ENCODE measurements at places on chromosomes 5 and 9. TPM values are rescaled to one million over a fixed set of nuclear protein-coding genes. Genes with fewer than 3 reads are reported as not detected.
A peak's percentile ranks its signal among the peaks of the same experiment; 100 is the strongest.

- DNase-seq, result no peak
Measured at GRCh38 chr5:132470596-132470995, 20.0 kb downstream of the IRF1 start.

ZNG1C gene
- 25.7 TPM for total RNA-seq

TICAM2 gene
- 1.2 TPM for total RNA-seq

DNA sequence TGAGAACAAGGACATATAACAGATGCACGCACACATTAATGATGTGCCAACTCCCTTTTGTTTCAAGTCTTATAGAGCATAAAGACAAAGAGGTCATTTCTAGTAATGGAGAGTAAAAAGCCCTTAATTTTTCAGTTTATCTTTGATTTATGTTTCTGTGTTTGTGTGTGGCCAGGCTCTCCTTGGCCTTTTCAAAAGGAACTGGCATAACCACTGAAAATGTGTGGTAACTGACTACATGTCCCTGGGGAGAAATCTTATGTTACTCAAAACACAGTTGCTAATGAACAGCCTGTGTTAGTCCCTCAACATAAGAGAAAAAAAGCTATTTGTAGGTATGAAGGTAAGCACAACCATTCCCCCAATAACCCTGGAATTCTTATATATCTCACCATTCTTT is 47.6 kb upstream of the SHOC1 start:
- no peak for DNase-seq

DNA sequence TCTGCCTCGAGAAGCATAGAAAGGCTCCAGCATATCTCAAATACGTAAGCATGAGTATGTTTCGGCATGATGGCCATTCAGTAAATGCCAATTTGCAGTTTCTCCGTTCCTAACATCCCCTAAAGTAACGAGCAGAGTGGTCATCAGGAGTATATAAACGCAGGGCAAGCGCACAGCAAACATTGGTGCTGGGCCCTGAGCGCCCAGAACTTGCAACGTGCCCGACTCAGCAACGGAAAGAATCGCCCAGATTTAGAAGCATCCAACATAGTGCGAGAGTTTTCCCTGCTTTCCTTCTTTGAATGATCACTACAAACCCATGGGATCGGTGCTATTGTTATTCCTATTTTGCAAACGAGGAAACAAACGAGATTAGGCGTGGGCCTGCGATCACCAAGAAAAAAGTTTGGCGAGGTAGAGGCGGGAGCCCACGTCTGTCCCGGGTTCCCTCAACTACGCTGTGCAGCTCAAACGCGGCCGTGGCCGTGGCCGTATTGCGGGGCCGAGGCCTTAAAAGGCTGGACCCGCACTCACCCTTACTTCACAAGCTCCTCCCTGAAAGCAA is 505 bp downstream of the RPS14 start:
- no peak for DNase-seq

RETREG1 gene
- 73.0 TPM for total RNA-seq

DNA sequence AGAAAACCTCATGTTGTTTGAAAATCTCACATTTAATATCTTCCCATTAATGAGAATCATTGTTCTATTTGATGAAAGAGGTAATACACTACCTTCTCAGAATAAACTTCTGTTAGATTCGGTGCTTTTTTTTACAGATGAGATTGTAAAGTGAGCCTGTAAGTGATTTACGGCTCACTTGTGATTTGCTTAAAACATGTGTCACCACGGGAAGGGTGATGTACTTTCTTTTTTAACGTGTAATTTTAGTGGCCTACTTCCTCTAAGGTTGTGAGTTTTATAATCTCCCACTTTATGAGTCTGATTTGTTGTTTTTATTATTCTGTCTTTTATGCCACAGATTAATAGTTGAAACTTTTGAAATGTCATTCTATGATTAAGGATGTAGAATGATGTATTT is 15.9 kb downstream of the ANXA1 start:
- no peak for DNase-seq

GLDC gene
- 13.5 TPM for total RNA-seq

FOXD4 gene
- total RNA-seq, result 1.2 TPM

DNA sequence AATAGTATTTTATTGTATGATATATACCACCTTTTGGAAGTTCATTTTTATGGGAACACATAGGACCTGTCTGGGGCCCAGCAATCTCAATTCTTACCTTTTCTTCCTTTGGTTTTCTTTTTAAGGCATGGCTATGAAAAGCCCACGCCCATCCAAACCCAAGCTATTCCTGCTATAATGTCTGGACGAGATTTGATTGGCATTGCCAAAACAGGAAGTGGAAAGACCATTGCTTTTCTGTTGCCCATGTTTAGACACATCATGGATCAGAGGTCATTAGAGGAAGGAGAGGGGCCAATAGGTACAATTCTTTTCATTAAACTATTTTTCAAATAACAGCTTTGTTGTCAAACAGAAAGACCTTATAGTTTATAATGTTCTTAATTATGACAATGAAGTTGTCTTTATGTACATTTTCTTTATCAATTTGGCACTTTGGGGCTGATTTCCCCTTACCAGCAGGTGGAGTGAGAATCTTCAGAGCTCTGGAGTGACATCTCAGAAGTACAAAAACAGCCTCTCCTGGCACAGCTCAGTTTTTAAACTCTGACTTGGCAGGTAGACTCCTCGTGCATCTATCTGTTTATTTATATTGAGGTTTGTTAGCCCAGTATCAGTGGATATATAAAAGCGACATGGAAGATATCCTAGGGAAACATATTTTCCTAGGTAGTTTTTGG is 25.8 kb downstream of the DDX46 start:
- DNase-seq, result no peak

GRCh38 chr9:101593345-101593744 is 1.4 kb downstream of the PPP3R2 start:
- DNase-seq, result no peak

- no peak for DNase-seq
Measured at GRCh38 chr5:10576790-10577189, 12.9 kb downstream of the ANKRD33B start.

DNA sequence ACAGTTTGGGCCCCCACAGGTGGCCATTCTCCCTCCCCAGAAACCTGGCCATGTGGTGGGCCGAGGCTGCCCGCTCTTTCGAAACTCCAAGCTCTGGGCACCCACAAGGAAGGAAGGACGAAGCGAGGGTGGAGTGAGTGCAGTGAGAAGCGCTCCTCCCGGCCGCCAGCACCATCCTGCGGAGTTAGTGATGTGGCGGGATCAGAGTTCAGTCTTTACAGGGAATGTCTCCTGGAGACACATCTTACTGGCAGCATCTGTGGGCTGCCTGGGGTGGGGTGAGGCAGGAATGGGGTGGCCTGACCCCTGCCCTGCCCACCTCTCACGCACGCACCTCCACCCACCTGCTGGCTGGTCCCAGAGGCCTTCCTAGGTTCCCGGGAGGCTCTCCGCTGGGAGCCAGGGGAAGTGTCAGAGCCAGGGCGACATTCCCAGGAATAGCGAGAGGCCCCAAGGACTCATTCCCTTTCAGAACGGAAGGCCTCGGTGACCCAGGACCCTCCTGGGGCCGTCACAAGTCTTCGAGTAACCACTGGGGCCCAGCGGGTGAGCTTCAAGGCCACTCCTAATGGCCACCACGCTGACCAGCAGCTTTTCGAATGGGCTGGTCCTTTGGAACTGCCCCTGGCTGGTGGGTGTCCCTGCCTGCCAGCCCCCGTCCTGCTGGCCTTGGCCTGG is 5.5 kb upstream of the RNU6ATAC start:
- DNase-seq, result no peak

- DNase-seq, result no peak
Measured at GRCh38 chr9:74083681-74084433, 413.3 kb upstream of the RORB start.

DNA sequence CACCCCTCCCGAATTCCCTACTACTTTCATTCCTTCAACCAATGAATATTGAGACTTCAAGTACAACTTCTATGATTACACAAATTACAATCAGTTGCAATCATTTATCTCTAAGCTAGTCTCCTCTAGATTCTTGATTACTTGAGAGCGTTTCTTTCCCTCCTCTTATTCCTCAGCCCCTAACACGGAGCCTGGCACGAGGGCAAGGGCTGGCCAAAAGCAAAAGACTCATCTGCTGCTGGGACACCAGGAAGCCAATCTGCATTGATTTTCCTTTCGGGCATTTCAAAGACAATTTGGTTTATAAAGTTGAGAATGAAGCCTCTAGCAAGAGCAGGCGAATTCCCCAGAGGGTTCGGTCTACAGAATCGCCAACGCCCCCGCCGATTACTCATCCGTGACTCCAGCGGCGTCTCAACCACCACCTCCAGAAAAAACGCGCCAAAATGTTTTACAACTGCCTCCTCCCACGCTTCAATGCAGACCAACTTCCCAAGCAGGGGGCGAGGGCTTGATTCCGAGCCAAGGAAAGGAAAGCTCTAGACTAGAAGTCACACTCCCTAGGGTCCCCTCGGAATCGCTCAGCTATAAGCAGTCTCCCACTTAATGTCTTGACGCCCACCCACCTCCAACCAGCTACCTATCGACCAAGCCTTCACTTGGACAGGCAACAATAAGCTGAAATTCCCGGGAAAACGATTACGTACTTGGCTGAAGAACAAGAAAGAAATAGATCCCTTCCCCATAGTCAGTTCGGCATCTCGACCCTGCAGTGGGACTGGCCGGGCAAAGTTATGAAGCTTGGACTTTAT is 1.5 kb downstream of the PCSK1 start:
- DNase-seq, result no peak

- DNase-seq, result no peak
Measured at GRCh38 chr5:149151717-149152116, 10.4 kb downstream of the ABLIM3 start.

MZB1 gene
- not detected for total RNA-seq

GRCh38 chr5:10701567-10702039 is 59.4 kb downstream of the DAP start:
- DNase-seq, result no peak

GRCh38 chr9:133873461-133873891 is 118.6 kb downstream of the VAV2 start:
- DNase-seq, result no peak

- no peak for DNase-seq
Measured at GRCh38 chr5:62296998-62297397, 9.0 kb upstream of the KIF2A start.

- no peak for DNase-seq
Measured at GRCh38 chr5:167451076-167451475, 840.4 kb upstream of the WWC1 start.

DNA sequence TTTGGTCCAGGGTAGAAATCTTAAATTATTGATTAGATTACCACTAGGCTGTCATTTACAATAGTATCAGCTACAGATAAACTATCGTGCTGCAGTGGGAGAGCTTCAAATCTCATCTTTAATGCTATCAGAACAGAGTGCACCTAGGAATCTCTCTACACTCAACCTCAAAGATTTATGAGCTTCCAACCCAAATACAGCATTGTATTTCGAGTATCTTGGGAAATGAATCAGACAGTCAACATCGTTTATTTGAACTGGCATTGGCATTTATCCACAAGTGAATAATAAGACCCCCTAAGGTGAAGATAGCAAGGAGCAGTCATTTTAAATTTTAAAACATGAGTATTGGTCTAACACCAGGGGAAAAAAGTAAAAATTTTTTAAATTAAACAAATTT is 1203.2 kb downstream of the CDH12 start:
- no peak for DNase-seq

DNA sequence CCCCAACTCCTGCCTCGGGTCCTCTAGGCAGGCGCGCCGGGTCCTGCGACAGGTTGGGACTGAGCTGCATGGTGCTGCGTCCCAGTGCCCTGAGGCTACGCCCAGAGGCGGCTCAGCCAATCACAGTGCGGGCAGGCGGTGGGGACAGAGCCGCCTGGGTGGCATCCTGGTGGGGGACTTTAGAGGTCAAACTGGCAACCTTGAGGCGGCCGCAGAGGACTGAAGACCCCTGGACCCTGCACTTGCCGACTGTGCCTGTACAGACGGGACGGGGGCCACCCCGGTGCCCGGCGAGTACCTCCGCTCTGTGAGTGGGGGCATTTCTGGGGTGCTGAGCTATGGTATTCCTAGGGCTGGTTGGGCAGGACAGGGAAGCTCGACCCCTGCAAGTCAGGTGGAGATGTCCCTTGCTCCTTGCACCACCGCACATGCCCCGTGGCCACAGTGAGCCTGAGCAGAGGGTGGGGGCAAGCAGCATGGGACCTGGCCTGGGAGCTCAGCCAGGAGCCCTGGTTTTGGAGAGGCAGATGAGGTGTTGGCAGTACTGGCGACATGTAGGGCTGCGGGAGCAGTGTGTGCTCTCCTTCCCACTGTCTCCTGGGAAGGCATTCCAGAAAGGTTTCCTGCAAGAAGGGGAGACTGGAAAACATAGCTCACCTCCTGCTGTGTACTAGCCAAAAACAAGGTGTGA is 45.5 kb downstream of the CTSL start:
- DNase-seq, result no peak

DNA sequence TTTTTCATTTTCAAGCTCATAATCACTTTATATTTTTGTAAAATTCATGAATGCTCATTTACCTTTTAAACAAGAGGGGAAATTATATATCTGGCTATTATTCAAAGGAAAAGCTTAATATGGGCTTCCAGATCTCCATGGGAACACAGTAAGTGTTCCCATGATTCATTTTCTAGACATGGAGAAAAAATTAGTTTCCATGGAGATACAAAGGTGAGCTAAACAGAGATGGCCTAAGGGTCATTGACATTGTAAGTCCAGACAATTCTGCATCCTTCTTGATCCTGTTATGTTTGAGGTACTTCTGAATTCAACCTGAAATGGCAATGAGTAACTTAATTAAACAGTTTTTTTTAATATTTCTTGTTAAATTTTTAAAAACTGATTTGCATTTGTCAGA is 341.4 kb upstream of the PRR16 start:
- DNase-seq, result no peak

DNA sequence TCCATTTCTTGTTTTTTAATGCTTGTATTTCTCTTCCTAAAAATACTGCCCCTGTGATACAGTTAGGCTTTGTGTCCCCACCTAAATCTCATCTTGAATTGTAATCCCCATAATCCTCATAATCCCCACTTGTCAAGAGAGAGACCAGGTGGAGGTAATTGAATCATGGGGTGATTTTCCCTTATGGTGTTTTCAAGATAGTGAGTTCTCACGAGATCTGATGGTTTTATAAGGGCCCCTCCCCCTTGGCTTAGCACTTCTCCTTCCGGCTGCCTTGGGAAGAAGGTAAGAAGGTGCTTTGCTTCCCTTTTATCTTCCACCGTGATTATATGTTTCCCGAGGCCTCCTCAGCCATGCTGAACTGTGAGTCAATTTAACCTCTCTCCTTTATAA is 227.4 kb downstream of the MAN2A1 start:
- no peak for DNase-seq

DNA sequence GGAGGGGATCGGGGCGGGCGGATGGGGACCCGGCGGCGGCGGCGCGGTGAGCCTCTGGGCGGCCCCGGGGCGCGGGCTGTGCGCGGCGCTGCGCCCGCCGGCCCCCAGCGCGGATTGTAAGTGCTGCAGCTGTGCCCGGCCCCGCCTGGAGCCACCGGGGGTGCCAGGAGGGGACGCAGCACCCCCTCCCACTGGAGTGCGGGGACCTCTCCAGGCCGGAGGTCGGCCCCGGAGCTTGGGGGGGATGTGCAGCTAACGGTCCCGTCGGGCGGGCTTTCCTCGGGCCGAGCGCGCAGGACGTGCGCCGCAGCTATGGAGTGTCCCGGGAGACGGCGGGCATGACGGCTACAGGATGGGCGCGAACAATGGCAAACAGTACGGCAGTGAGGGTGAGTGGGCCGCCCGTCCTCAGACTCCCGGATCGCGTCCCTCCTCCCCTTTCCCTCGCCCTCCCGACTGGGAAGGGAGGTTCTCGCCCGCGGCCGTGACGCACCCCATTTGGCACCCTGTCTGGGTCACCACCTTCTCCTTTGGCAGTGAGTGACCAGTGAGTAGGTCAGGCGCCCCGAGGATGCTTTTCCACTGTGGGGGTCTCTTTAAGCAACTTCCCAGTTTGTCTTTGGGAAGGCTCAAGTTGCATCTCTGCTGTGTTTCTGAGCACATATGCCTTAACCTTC is 483 bp downstream of the FBXL7 start:
- DNase-seq, result peak; percentile 36

AP3B1 gene
- 42.0 TPM for total RNA-seq

All from frontal cortex (tissue), 4 donors.